Renal pelvis (tissue), 12 donors: ENCODE measurements at places on chromosomes 2 and 18. TPM values are rescaled to one million over a fixed set of nuclear protein-coding genes. Genes with fewer than 3 reads are reported as not detected.

The COL4A3 gene
- polyA plus RNA-seq: 88.8 TPM

The GRB14 gene
- polyA plus RNA-seq: 44.8 TPM

The NEURL3 gene
- 6.1 TPM for polyA plus RNA-seq

The TRABD2A gene
- polyA plus RNA-seq: 0.88 TPM

GRCh38 chr2:24816884-24817283, 23.7 kb downstream of the CENPO start:
- no peak for DNase-seq

GRCh38 chr18:70423120-70423519, 134.3 kb downstream of the SOCS6 start:
- DNase-seq: no peak

- no peak for DNase-seq
Observed at GRCh38 chr2:65532326-65532725, 99.9 kb upstream of the SPRED2 start.
